ENCODE measurements at places on chromosomes 5 and 9.

- DNase-seq = no peak
Observed at GRCh38 chr9:136249877-136250559, 4.4 kb upstream of the QSOX2 start.

DNA sequence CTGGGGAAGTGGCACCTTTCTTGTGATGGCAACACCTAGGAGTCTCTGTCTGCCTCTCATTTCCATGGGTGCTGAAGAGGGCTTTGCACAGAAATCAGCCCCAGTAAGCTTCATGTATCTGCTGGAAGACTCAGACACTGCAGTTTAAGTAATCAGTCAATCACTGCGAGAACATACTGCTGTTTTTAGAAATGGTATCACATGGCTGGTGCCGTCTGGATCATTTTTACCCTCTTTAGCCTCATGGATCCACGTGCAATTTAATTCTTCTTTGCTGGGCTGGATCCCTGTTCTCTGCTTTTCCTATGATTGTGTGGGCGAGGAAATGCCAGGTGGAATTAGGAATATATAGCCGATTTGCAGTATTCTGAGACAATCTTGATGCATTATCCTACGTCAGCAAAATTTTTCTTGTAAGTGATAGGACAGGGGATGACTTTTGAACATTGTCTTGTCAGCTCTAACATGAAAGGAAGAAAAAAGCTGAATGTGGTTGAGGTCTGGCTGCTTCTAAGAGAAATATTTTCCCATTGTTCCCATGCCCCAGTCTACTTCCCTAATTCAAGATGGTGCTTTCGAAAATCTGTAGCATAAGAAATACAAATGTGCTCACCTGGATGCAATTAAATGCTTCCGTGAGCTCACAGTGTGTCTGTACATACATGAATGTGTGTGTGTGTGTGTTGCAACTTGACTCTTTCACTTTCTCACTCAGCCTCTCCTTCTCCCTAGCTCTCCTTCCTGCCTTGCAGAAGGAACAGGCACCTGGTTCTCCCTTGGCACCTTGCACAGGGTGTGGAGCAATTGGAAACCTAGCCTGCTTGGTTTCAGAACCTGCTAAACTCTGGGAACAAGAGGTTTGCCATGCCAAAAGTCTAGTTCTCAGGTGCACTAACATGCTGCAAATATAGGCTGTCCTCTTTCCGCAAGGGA is 281.6 kb downstream of the NTRK2 start:
- DNase-seq = no peak

GRCh38 chr5:76325876-76326491 is 77.1 kb upstream of the IQGAP2 start:
- DNase-seq = peak; percentile 58

GRCh38 chr9:34701023-34701768 is 8.7 kb downstream of the CCL21 start:
- peak; percentile 67 for DNase-seq

DNA sequence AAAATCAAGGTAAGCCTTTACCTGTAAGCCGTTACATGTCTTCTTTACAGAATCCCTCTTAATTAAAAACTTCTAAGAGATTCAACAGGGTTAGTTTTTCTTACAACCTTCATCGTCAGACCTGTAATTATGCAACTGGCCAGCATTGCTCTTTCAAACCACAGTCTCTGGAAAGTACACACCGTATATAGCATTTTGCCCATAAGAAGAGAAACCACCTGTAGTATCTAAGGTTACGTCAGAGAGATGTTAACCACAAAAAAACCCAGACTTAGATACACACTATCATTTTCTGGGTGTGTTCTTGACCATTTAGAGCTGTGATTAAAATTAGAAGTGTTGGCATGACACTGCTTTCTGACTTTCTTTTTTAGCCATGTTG is 140.0 kb downstream of the MUSK start:
- DNase-seq = no peak

GRCh38 chr9:98251551-98251950 is 3.9 kb downstream of the TBC1D2 start:
- no peak for DNase-seq

DNA sequence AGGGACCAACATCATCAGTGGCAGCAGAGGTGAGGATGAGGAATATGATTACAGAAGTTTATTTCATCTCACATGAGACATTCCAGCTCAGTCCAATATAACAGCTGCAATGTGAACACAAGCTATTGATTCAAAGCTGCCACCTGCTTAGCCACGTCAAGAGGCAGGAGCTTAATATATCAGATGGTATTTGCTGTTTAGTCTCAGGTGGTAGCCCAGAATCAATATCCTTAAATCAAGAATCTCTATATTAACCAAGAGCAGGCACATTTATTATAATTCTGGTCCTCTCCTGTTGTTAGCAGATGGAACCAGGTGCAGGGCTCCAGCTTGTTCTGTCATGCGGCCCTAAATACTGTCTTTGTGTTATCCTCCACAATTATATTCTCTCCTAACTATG is 431.6 kb downstream of the ICE1 start:
- DNase-seq = no peak

GRCh38 chr5:102119252-102119651 is 176.8 kb downstream of the SLCO4C1 start:
- DNase-seq = no peak

GRCh38 chr5:3432135-3432534 is 163.5 kb upstream of the IRX1 start:
- DNase-seq = no peak

DNA sequence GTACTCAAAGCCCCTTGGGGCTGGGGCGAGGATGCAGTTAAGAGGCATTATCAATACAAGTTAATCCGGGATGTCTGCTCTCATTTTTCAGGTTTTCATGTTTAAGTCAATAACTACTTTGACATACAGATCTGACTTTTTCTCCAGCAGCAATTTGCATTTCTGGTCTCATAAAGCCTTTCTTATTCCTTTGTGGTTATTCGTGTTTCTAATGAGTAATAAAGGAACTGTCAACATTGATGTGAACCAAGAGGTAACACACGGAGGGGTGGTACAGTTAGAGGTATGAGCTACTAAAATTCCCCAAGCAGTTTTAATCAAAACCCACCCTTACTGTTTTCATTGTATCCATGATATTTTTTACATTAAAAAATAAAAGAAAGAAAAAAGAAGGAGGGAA is 138.0 kb upstream of the NFIB start:
- no peak for DNase-seq

GRCh38 chr5:67963789-67964519 is 251.6 kb upstream of the PIK3R1 start:
- DNase-seq = no peak

- DNase-seq = no peak
Observed at GRCh38 chr9:33939924-33940874, 108.5 kb downstream of the UBAP2 start.

DNA sequence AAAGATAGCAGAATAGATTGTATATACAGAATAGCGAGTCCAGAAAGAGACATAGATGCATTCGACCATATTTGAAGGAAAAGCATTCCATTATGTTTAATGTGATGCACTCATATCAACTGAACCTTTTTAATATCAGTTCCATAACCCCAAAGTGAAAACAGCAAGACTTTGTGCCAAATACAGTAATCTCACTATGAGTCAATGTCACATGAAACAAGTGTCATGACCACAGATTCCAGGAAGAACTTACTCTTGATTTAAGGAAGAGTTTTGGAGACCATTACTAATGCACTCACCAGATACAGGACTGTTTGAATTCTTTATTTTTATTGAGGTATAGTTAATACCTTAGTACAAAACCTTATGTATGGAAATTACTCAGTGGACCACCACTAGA is 220.5 kb downstream of the SH3GL2 start:
- no peak for DNase-seq

- DNase-seq = peak; percentile 82
Observed at GRCh38 chr5:43007911-43008362, 32.2 kb downstream of the ANXA2R start.

DNA sequence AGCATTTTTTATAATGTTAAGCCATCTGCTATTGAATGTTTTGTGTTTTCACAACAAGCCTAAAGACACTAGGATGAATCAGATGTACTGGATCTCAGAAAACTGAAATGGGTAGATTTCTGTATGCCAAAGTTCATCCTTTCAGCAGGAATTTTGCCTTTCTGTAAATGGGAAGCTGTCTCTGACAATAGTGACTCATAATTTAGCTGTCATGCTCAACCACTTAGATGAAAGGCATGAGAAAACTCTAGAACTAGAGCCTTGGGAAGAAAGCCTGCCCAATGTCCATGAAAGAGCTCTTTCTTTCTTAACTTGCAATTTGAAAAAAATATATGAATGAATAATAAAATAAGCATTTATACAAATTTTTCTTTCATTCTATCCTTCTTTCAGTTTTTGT is 616.0 kb upstream of the EDIL3 start:
- DNase-seq = no peak

DNA sequence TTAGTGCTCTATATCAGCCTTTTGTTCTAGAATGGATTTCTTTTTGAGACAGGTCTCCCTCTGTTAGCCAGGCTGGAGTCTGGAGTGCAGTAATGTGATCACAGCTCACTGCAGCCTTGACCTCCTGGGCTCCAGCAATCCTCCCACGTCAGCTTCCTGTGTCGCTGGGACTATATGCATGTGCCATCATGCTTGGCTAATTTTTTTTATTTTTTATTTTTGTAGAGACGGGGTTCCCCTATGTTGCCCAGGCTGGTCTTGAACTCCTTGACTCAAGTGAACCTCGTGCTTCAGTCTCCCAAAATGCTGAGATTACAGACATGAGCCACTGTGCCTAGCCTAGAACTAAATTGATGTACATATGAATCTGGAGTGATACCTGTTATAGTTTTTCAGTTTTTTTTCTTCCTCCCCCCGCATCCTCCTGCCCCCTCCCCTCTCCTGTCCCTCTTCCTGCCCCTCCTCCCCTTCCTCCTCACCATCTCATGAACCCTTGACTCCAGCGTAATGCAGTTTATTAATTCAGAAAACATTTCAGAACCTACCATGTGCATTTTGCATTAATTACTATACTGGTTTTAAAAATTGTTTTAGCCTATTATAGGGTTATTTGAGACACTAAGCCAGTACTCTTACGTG is 37.4 kb upstream of the TNFAIP8 start:
- DNase-seq = no peak

DNA sequence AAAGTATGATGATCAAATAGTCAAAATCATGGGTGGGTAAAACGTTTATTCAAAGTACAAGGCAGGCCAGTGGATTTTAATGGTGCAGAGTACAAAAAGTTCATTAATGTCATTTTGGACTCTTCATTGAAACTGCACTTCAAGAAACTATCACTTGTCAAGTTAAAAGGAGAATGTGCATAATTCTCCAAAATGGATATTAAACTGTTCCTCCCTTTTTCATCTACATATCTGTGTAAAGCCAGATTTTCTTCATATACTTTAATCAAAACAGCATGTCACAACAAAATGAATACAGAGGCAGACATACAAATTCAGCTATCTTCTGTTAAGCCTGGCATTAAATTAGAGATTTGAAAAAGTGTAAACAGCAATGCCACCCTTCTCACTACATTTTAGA is 401.6 kb downstream of the NR2F1-AS1 start:
- DNase-seq = no peak

GRCh38 chr5:89534331-89534730 is 651.3 kb upstream of the MEF2C start:
- DNase-seq = no peak

- DNase-seq = no peak
Observed at GRCh38 chr5:143733665-143734455, 78.1 kb upstream of the HMHB1 start.

- DNase-seq = no peak
Observed at GRCh38 chr5:38719916-38720315, 125.9 kb upstream of the OSMR start.

- DNase-seq = no peak
Observed at GRCh38 chr5:125012727-125013451, 266.4 kb upstream of the ZNF608 start.

GRCh38 chr9:1051210-1051583 is 1.0 kb downstream of the DMRT2 start:
- DNase-seq = no peak

- no peak for DNase-seq
Observed at GRCh38 chr5:97544240-97544639, 361.2 kb upstream of the RIOK2 start.

GRCh38 chr5:77396017-77396416 is 96.1 kb downstream of the WDR41 start:
- DNase-seq = no peak

DNA sequence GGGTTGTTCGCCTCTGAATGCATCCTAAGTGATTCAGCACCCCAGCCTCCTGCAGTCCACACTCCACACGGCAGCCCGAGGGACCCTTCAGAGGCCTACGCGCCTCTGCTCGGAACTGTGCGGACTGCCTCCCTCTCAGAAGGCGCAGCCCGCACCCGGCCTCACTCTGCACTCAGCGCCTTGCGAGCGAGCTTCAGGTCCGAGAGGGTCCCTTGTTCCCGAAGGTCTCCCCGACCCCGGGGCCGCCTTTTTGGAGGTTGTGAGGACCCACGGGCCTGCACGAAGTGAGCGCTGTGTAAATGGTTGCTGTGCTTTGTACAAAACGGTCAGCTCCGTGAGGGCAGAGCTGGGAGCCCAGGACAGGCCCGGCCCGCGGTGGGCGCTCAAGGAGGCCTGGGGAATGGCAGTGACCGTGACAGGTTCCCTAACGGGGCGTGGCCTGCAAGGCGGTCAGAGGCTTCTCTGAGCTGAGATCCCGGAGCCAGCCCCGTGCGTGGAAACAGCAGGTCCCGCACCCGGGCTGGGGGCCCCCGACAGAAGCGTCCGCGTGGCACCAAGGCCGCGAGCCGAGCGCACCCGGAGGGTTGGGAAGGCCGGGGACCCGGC is 698 bp upstream of the CACNA1B start:
- no peak for DNase-seq

DNA sequence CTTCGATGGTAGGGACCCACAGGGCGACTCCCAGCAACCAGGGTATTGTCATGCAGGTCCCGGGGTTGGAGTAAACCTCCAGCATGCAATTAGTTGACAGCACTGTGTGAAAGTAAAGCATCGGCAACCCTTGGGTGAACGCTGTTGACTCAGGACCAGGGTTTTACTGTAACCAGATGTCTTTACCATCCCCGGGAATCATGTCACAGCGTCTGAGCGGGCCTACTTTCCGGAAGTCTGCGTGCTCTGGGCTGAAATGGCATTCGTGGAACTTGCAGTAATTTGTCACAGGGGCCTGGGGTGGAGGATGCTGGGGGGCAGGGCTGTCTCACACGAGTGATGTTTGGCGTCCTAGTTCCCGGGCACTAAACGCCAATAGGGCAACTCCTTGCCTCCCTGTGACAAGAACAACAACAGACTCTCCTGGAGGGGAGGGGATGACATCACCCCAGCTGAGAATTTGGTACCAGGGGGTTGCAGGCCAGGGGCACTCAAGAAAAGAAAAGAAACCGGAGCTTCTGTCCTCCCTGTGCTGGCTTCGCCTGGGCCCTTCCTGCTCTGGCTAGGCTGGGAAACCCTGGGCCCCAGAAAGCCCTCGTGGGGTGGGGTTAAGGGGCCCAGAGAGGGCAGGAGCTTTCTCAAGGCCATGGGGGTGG is 10.1 kb upstream of the UBAC1 start:
- no peak for DNase-seq

DNA sequence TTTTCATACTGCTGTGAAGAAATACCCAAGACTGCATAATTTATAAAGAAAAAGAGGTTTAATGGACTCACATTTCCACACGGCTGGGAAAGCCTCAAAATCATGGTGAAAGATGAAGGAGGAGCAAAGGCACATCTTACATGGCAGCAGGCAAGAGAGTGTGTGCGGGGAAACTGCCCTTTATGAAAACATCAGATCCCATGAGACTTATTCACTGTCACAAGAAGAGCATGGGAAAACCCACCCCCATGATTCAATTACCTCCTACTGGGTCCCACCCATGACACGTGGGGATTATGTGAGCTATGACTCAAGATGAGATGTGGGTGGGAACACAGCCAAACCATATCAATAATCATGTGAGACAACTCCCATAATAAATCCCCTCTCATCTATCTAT is 8.7 kb downstream of the TTC39B start:
- no peak for DNase-seq

Data from activated gamma-delta T cell treated with Interleukin-2 at 50 U/mL for 16 hours (primary cell).